ENCODE measurements at places on chromosomes 1 and 21.
A peak's percentile ranks its signal among the peaks of the same experiment; 100 is the strongest.

DNA sequence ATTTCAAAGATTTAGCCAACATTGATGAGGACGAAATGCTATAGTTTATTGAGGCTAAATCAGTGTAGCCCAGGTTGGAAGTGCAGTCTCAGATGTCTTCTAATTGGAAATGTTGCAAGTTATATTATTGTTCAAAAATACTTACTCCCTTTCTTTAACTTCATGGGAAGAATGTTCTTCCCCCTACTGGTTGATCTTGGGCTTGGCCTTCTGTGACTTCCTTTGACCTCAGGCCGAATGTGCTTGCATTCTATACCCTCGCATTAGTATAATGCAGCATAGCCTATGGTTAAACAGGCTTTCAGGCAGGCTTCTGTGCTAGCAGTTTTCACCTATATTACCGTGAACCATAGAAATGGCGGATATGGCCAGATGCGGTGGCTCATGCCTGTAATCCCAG lies 77.3 kb downstream of the RPE65 start:
- no peak for DNase-seq

- DNase-seq: peak; percentile 43
Observed at GRCh38 chr21:44940116-44940631, 345 bp downstream of the SLX9 start.

DNA sequence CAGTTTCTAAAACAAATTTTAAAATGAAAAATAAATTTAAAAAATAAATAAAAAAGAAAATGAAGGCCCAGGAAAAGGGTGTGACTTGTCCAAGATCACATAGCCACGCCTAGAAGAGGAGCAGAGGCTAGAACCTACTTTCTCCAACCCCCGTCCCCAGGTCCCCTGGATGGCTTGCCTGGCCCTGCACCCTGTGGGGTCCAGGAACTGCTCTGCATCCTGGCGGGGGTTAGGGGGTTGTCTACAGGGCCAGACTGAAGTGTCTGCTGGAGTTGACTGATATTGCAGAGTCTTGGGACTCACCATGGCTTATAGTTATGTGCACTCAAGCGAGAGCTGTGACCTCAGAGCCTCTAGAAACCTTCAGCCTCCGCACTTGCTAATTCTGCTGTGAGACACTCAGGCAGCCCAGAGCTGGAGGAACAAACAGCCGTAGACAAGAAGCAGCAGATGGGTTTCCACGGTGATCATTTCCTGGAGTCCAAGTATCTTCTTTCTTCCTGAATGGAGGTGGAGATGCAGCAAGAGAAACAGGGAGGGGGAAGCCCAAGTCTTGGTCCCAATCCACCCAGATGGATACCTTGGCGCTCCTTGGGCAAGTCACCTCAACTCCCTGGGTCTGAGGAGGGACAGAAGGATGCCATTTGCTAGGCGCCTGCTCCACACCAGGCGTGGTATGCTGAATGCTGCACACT lies 5.2 kb upstream of the EXTL1 start:
- DNase-seq: no peak

DNA sequence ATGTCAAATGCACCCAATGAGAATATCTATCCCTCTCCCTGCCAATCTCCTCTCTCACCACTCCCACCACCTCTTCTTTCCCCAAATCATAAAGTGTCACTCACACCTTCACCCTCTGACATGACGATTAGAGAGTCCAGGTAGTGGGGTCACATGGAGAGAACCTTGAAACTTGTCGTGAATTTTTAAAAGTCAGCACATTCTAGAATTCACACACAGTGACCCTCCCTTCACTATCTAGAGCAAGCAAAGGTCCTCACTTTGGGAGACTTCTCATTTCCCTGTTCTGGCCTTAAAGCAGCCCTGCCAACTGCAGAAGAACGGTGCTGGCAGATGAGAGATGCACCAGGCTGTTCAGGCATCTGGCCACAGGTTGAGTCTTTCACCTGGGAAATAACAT lies 61.9 kb downstream of the CD34 start:
- no peak for DNase-seq

DNA sequence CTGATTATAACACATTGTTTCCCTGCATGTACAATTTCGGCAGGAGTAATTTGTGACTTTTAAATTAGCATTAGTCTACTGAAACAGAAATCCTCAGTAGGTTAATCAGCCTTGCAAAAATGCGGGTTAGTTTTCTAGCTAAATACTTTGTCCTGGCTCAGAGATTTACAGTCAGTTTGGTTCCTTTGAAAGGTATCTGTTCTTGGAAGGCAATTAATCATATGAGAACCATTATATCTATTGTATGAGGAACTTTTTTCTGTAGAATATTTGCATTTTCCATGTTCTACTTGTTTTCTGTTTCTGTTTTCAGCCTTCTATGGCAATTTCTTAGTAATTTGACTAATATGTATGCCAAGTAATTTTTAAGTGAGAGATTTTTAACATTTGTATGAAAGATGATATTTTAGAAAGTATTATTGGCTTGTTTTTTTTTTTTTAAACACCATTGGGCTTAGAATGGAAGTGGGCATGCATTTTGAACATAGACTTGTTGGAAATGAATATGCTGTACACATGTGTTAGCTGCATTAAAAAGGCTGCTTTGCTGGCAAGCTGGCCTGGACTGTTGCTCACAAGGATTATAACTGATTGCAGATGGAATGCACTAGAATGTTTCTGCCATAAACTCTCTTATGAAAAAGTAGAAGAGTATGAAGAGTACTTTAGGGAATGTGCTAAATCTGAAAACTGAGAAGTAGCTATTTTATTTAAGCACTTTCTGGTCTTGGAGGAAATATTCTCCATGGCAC lies 26.2 kb downstream of the KIF1B start:
- DNase-seq: no peak

Measured in CD4-positive, alpha-beta T cell treated with Interleukin-17A for 4 hours (primary cell).